Stimulated activated CD4-positive, alpha-beta T cell treated with anti-CD3 and anti-CD28 coated beads, Interleukin-12 subunit alpha, Interleukin-12 subunit beta, amount 100 ng/mL, for 4 hours (primary cell): ENCODE measurements at places on chromosomes 1 and 21.

GRCh38 chr1:102500758-102501157 is 504.0 kb upstream of the OLFM3 start:
- no peak for DNase-seq

GRCh38 chr1:228801068-228801467 is 65.8 kb downstream of the RHOU start:
- no peak for DNase-seq

- DNase-seq = no peak
These were observed 245.4 kb downstream of the NPHP4 start for GRCh38 chr1:5746611-5747425.

DNA sequence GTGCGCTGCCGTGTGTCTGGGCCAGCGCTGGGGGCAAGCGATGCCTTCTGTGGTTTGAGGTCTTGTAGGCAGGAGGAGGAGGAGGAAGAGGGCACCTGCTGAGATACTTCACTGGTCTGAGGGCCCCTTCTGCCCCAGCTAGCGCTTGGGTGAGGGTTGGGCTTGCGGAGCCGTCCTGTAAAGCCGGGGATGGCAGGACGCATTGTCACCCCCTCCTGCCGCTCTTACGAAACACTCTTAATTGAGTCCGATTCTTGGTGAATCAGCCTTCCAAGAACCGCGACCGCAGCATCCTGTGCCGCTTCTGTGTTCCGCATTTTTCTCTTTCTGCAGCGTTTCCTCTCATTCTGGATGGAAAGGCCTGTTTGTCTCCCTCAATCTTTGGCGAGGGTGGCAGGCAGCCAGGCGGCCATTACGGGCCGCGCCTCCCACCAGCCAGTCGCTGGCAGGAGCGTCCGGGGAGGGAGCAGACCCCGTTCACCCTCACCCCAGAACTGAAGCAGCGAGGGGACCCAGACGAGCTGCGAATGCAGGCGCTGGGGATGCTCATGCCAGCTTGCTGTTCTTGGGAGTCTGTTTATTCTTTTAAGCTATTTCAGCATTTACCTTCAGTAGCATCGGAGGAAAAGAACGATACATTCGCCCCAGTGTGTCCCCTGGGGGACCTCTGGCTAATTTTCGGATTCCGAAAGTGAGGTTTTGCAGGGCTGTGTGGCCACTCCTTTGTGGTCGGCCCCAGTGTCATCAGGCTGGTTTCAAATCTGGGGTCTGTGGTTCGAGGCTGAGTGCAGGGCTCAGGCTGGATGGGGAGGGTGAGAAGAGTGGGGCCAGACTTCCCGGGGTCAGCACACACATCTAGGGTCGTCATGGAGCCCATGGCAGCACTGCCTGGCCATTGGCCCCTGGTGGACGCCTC is 62.7 kb downstream of the SKI start:
- peak; percentile 71 for DNase-seq

DNA sequence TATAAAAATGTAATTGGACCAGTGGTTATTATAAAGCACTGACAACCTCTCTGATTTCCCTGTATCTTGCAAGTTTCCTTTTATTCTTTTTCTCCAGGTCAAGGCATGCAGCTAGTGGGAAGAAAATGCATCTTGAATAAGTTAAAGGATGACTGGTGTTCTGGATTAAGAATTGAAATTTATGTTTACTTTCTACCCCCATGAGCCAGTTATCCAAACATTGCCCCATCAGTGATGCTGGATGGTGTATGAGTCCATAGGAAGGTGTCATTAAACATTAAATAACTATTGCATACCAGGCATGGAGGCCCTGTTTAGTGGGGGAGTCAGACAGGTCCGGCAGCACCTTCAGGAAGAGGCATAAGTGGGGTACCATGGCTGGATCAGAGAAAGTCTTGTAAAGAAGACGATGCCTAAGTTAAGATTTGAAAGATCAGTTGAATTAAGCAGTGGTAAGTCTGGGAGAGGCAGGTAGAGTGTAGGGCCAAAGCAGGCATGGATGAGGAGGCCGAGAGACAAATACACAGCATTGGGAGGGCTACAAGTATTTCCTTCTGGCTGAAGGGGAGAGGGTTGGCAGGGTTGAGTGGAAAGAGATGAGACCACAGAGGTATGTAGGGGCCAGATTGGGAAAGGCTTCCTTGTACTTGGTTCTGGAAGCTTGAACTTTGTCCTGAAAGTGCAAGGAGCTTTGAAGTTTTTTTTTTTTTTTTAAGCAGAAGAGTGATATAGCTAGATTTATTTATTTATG is 5.7 kb downstream of the SZRD1 start:
- DNase-seq = no peak

DNA sequence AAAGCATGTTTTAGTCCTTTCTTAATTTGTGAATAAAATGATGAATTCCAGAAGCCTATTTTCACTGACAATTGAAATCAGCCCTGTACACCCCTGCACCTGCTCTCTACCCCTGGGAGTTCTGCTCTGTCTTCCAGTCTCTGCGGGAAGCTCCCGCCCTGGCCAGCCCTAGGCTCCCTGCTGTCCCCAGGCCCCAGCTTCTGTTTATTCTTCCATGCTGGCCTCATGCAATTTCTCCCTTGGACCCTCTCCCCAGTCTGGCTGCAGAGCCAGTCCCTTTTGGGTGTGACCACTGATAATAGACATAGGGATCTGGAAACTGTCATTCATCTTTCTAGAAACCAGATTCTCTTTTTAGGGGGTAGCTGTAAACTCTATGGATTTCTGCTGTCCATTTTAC is 258.6 kb downstream of the GRIK3 start:
- no peak for DNase-seq

GRCh38 chr1:244796719-244797406 is 38.6 kb upstream of the COX20 start:
- DNase-seq = peak; percentile 37

DNA sequence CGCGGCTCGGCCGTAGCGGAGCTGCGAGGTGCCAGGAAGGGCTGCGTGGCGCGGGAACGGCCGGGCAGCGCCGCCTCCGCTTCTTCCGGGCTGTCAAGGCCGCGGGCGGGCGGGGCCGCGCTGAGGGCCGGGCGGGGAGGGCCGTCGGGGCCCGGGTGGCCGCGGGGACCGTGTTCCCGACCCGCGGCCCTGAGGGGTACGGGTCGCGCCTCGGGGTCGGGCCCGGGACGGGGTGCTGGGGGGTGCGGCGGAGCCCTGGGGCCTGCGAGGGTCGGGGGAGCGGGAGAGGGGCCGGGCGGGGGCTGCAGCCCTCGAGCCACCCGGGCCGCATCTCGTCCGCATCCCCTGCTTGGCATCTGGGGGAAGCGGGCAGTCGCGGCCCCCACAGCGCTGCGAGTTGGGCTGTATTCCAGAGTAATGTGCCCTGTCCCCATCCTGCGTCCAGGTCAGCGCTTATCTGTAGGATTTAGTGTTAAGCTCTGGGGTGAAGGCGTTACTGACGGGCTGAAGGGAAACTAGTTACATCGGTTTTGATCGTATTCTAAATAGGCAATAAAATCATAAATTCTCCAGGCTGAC is 379 bp downstream of the RER1 start:
- no peak for DNase-seq

- DNase-seq = no peak
These were observed 1352.0 kb upstream of the B3GALT2 start for GRCh38 chr1:194538453-194538852.

GRCh38 chr1:61268546-61269240 is 186.3 kb downstream of the NFIA start:
- no peak for DNase-seq

DNA sequence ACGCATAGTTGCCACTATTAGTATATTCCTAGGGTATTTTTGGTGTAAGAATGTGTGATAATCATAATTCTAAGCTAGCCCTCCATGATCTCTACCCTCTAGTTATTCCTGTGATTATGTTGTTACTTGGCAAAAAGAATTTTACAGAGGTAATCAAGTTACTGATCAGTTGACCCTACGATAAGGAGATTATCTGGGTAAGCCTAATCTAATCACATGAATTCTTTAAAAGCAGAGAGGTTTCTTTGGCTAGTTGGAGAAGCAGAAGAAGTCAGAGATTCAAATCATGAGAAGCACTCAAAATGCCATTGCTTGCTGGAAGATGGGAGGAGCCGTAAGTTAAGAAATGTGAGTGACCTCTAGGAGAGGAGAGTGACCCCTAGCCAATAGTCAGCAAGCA is 72.7 kb downstream of the RPE65 start:
- DNase-seq = no peak

- DNase-seq = no peak
These were observed 122.9 kb downstream of the GLUL start for GRCh38 chr1:182268669-182269068.

- no peak for DNase-seq
These were observed 4.2 kb upstream of the CCT8 start for GRCh38 chr21:29077651-29078090.

GRCh38 chr21:35504277-35504676 is 455.2 kb upstream of the RUNX1 start:
- DNase-seq = no peak

GRCh38 chr1:216905137-216905536 is 181.9 kb upstream of the ESRRG start:
- no peak for DNase-seq

DNA sequence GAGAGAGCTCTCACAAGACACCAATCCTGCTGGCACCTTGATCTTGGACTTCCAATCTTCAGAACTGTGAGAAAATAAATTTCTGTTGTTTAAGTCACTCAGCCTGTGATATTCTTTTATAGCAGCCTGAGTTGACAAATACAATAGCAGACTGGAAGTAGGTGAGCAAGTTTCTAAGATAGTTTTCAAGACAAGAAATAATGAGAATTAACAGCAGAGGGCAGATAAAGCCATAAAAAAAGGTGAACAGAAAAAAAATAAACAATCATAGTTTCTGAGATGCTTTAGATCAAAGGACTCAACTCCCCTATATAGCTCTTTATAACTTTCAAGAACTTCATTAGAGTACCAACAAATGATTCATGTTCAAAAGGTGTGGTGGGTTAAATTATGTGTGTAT is 119.8 kb downstream of the PLPPR5 start:
- DNase-seq = no peak

GRCh38 chr1:48704736-48705135 is 72.0 kb downstream of the BEND5 start:
- no peak for DNase-seq

DNA sequence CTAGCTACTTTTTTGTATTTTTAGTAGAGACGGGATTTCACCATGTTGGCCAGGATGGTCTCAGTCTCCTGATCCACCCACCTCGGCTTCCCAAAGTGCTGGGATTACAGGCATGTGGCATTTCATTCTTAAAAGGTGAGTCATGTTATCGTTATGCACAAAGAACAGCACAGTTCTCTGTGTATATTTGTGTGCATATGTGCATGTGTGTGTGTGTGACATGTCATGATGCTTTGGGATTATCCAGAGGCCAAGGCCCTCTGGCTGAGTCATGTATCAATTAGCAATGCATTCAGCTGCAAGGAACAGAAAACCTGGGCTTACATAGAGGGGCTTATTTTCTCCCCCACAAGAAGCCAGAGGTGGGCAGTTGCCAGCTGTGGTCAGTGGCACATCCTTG is 301.7 kb upstream of the KAZN start:
- no peak for DNase-seq

GRCh38 chr1:158652721-158653334 is 33.7 kb downstream of the SPTA1 start:
- DNase-seq = no peak

GRCh38 chr1:154151311-154151710 is 3.6 kb downstream of the NUP210L start:
- DNase-seq = no peak

DNA sequence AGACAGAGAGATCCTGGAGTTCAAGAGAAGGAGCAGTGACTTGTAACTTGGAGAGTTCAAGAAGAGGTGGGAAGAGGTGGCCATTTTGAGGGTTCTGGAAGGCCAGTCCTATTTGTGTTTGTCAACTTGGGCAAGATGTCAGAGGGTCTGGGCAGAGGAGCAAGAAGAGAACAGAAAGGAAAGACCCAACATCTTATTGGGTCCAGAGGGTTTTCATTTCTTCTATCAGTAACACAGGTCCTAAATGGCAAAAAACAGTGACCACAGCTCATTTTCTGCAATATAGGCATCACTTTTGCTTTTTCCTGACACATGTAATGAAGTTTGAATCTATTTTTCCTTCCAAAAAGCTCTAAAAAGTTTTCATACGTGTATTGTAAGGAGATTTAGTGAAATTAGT is 38.3 kb upstream of the MAP10 start:
- no peak for DNase-seq

- DNase-seq = no peak
These were observed 7.6 kb upstream of the ARHGEF19 start for GRCh38 chr1:16219968-16220500.

DNA sequence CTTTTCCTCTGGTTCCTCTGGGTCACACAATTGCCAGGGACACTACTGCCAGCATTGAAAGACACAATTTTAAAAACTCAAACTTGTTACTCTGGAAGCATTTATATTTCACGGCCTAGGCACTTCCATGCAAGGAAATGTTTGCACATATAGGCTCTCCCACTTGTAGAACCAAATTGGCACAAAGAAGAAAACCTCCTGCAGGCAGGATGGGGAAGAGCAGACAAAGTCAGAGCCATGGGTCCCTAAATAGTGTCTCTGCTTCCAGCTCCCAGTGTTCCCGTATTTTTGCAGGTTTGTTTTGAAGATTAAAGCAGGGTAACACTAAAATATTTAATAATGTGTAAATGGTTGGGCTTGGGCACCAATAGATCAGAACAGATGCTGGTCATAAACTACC is 19.0 kb upstream of the ADGRL2 start:
- no peak for DNase-seq

GRCh38 chr21:39180429-39181019 is 2.7 kb downstream of the PSMG1 start:
- no peak for DNase-seq

GRCh38 chr1:47444562-47445465 is 7.0 kb downstream of the FOXD2 start:
- no peak for DNase-seq

- DNase-seq = no peak
These were observed 287.1 kb upstream of the ADGRL4 start for GRCh38 chr1:79293611-79294010.

DNA sequence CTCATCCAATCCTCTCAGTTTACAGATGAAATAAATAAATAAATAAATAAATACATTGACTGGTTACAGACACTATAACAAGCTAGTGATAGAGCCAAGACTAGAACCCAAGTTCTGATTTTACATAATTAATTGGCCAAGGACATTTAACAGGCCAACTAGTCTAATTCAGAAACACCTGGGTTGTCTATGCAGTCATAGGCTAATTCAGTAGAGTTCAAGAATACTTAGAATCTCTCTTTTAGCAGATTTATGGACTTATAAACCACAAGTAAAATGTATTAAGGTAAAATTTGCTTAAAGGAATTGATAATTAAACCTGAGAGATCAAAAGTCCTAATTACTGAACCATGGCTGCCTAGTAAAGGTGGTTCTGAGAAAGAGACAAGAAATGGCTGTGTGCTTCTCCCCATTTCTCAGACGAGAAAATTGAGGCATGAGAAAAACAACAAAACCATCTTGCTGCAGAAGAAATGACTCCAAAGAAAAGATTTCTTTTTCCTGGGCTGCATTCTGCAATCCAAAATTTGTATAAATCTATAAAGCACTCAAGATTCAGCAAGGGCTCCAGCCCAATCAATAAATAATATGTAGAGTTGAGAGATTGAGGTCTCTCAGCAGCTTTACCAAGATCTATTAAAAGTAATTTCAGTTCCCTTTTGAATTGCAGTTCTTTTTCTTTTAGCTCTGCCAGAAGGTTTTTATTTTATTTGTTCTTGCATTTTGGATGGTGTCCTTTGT is 98.3 kb downstream of the DUSP10 start:
- DNase-seq = no peak
